Stimulated activated CD8-positive, alpha-beta memory T cell treated with anti-CD3 and anti-CD28 coated beads, Interleukin-7, amount 100 ng/mL, for 24 hours (primary cell): ENCODE measurements at places on chromosomes 2 and 18.
A peak's percentile ranks its signal among the peaks of the same experiment; 100 is the strongest.

DNA sequence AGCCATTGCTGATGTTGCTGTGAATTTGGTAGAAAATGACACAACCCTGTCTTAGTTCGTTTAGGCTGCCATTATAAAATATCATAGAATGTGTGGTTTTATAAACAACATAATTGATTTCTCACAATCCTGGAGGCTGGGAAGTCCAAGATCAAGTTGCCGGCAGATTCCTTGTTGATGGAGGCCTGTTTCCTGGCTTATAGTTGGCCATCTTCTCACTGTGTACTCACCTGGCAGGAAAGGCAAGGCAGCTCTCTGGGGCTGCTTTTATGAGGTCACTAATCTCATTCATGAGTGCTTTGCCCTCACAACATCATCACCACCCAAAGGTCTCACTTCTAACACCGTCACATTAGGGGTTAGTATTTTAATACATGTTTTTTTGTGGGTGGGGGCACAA is 58.4 kb downstream of the PHLPP1 start:
- no peak for DNase-seq

DNA sequence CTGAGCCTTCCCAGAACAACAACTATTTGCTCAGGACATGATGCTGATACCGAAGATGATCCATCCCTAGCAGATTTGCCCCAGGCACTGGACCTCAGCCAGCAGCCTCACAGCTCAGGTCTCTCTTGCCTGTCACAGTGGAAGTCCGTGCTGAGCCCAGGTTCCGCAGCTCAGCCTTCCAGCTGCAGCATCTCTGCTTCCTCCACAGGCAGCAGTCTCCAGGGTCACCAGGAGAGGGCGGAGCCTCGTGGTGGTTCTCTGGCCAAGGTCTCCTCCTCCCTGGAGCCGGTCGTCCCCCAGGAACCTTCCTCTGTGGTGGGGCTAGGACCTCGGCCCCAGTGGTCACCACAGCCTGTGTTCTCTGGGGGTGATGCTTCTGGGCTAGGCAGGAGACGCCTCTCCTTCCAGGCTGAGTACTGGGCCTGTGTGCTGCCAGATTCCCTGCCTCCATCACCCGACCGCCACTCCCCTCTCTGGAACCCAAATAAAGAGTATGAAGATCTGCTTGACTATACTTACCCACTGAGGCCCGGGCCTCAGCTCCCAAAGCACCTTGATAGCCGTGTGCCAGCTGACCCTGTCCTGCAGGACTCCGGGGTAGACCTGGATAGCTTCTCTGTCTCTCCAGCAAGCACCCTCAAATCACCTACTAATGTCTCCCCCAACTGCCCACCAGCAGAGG is 15.4 kb downstream of the CEP68 start:
- no peak for DNase-seq

- DNase-seq, result no peak
Measured at GRCh38 chr2:98114643-98115330, 27.8 kb downstream of the VWA3B start.

GRCh38 chr2:124702777-124703176 is 677.7 kb downstream of the CNTNAP5 start:
- DNase-seq, result no peak

DNA sequence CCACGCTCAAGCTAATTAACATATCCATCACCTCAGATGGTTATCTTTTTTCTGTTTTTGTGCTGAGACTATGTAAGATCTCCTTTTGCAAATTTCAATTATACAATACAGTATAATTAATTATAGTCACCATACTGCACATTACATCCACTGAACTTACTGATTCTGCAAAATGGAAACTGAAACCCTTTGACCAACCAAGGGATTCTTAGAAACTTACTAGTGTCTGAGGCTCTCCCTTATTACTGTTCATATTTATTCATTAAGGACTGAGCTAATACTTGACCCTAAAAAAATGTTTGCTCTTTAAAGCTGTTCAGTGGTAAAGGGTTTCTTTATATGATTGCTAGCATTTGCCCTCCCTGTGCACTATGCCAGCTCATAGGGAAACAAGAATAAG is 50.7 kb downstream of the ADAM23 start:
- DNase-seq, result no peak

- DNase-seq, result no peak
Measured at GRCh38 chr2:170563401-170563800, 151.7 kb upstream of the SP5 start.

GRCh38 chr18:39178166-39178565 is 1612.6 kb upstream of the CELF4 start:
- no peak for DNase-seq

- no peak for DNase-seq
Measured at GRCh38 chr2:111695441-111696007, 188.5 kb downstream of the ANAPC1 start.

GRCh38 chr2:10883066-10883465 is 28.7 kb upstream of the KCNF1 start:
- no peak for DNase-seq

- DNase-seq, result no peak
Measured at GRCh38 chr2:150162241-150162942, 325.1 kb downstream of the RND3 start.

- DNase-seq, result no peak
Measured at GRCh38 chr2:80058562-80058961, 246.0 kb downstream of the LRRTM1 start.

DNA sequence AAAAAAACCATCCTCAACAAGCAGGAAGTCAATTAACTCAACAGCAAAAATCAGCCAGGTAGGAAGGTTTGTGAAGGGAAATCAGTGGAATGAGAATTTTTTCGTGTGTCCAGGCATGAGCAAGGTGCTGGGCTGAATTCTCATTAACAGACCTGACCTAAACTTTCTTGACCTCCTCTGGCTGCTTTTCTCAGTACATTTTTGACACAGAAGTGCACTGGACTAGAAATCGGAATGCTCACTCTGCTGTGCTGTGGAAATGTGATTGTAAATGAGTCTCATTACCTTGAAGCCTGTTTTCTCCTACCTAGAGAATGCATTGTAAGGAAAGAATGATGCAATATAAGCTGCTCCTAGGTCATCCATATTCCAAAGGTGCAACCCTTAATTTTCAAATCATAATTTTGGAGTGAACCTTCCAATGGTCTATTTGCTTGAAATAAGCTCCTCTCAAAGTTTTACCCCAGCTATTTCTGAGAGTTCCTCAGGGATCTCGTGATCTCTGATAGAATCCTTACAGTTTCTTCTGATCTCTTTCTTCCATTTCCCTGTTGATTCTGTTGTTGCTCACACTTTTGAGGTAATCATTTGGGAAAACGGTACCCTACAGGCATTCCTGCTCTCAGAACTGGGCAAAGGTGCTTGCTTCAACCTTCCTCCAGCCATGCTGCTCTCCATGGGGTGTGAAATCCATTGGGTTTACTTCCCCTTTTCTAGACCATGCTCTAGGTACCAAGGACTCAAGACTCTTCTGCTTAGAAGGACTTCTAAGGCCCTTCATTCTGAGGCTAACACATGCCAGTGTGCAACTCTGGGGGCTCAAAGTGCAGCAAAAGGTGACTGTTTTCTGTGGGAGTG is 104.9 kb upstream of the ITPRID2 start:
- no peak for DNase-seq

- no peak for DNase-seq
Measured at GRCh38 chr18:76459312-76459686, 35.7 kb downstream of the ZNF516 start.

DNA sequence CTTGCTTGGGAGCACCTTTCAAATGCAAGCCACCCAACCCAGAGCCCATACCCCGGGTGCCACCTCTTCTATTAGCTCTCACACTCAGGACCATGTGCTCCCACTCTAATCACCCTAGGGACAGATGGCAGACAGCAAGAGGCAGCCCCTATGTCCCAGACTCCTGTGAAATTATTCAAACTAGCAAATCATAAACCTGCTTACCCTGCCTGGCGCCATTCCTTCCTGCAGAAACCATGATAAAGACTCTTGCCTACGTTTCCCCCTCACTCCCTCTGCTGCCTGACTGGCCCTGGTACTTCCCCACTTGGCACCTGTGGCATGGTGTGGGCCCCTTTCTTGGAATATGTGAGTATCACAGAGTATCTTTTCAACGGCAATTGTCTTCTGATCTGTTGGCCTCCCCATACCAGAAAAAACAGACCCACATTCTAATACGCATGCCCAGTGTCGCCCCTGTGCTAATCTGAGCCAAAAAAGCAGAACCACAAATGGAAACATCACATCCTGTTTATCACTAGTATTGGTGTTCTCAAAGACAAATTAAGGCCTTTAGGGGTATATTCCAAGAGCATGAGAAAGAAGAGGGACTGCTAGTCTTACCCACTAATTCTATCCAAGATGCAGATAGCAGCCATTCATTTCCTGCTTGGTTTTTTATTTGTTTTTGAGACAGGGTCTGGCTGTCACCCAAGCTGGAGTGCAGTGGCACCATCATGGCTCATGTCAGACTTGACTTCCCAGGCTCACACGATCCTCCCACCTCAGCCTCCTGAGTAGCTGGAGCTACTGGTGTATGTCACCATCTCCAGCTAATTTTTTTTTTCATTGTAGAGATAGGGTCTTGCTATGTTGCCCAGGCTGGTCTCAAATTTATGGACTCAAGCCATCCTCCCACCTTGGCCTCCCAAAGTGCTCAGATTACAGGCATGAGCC is 44.1 kb upstream of the TTC39C start:
- DNase-seq, result peak; percentile 19

- DNase-seq, result no peak
Measured at GRCh38 chr18:31093294-31093693, 8.9 kb downstream of the DSC2 start.

DNA sequence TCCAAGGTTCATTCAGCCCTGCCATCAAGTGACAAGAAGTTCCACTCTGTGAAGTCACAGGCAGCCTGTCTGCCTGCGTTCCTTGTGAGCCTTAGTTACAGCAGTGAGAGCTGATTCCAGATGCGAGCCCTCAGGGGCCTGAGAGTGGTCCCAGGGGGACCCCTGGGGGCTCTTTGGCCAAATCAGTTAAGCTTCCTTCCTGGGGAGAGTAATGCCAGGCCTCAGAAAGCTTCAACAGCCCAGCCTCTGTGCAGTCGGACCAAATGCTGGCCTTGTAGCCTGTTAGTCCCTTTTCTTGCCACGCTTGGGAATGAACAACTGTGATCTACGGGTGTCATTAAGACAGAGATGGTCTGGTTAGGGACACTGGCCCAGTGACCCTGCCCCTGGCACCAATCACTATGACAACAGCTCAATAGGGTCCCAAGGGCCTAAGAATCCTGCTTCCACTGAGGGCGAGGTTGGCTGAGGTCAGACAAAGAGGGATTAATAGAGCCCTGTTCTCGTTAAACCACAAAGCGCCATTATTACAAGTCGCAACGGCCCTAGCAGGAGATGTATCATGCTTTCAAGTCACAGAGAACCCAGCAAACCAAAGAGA is 50.9 kb downstream of the HS1BP3 start:
- DNase-seq, result no peak

- no peak for DNase-seq
Measured at GRCh38 chr2:149063177-149063576, 24.7 kb downstream of the LYPD6B start.

GRCh38 chr2:208172125-208172524 is 8.7 kb upstream of the CRYGA start:
- DNase-seq, result no peak

- DNase-seq, result no peak
Measured at GRCh38 chr2:208266553-208266893, 468 bp downstream of the PIKFYVE start.

GRCh38 chr2:193348055-193348454 is 1153.3 kb upstream of the TMEFF2 start:
- DNase-seq, result no peak

DNA sequence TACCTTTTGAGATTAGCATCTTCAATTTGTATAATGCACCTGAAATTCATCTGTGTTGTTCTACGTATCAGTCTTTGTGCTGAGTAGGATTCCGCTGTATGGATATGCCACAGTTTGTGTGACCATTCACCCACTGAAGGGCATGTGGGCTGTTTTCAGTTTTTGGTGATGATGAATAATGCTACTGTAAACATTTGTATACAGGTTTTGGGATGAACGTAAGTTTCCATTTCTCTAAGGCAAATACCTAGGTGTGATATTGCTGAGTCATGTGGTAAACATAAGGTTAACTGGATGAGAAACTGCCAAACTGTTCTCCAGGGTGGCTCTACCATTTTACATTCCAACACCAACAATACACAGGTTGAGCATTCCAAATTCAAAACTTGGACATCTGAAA is 35.1 kb downstream of the CABYR start:
- no peak for DNase-seq

DNA sequence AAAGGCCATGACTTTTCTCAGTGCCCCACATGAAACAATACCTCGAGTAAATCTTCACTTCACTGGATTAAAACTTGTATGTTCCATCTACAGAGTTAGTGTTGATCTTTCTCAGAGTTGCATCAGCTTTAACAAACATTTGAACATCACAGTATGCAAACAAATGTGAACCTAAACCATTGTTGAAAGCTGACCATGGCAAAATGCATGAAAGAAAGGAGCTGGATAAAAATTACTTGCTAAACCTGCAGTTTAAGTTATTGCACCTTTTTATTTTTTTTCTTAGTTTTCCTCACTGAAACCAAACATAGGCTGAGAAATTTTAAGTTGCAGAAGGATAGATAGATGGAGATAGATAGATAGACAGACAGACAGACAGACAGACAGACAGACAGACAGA is 107.2 kb upstream of the UGP2 start:
- no peak for DNase-seq

- no peak for DNase-seq
Measured at GRCh38 chr2:189569295-189569910, 11.2 kb downstream of the SLC40A1 start.

GRCh38 chr2:157480182-157480961 is 36.5 kb upstream of the CYTIP start:
- DNase-seq, result no peak

DNA sequence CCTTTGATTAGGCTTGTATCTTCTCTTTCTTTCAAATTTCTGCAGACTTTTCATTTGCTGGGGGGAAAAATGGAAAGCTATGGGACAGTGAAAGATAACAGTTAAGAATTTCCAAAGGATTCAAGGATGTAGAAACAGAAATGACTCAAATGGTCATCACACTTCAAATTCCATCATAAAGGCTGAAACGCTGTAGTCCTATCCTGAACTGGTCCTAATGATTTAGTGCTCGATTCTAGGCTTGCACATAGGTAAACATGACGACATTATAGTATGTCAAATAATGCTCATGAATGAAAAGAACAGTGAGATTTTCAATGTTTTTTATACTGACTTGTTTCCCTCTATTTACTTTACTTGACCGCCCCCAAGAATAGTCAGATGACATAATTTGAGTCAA is 15.7 kb upstream of the MMADHC start:
- DNase-seq, result no peak

- no peak for DNase-seq
Measured at GRCh38 chr2:50476174-50476573, 555.8 kb downstream of the NRXN1 start.

GRCh38 chr2:34242763-34243123 is 643.6 kb upstream of the FAM98A start:
- DNase-seq, result no peak

- no peak for DNase-seq
Measured at GRCh38 chr2:62824388-62824787, 118.9 kb downstream of the EHBP1 start.

- DNase-seq, result no peak
Measured at GRCh38 chr2:16700551-16701259, 35.1 kb upstream of the CYRIA start.
